Upper lobe of right lung (tissue), 1 donor: ENCODE measurements at places on chromosomes 1 and 21. TPM values are rescaled to one million over a fixed set of nuclear protein-coding genes. Genes with fewer than 3 reads are reported as not detected.

Gene KCNE1
- 13.6 TPM for total RNA-seq

Gene SPRR2A
- total RNA-seq = not detected

Gene RPS6KC1
- total RNA-seq = 15.1 TPM

Gene C4BPA
- 175 TPM for total RNA-seq

Gene CALML6
- 0.90 TPM for total RNA-seq

Gene DENND2D
- 78.2 TPM for total RNA-seq

Gene NPHS2
- not detected for total RNA-seq

Gene KPRP
- total RNA-seq = not detected

Gene CELA2A
- total RNA-seq = not detected

DNA sequence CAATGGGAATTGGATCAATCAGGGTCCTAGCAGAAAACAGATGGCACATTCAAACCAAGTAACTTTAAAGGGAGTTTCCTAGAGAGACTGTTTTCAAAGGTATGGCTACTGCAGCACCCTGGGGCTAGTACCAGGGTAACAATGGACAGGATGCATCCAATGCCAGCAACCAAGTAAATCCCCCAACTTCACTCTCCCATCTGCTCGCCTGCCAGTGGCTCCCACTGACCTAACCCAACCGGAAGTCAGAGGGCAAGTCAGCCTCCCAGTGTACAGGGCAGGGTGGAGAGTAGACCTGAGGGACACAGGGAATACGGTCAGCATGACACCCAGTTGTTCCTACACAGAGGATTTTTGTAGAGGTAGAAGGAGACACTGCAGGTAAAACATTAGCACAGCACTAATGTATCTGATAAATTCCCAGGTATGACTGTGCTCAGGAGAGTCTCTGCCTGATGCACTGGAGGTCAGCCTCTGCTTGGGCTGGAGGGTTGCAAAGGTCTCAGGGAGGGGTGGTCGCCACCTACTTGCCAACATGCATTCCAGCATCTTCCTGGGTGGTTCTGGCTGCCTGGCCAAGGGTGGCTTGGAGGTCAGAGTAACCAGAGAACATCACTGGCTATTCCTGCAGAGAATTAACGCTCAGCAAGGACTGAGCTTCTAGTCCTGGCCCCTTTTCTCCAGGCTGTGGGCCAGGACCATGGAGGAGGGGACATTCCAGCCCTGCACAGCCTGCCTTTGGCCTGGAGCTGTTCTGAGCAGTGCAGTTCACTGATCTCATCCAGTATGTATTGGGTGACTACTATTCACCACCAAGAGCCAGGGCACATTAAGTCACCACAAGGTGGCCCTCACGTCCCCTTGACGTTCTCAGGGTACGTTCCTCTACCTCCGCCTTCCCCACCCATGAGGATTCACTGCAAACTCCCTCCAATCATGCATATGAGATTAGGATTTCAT lies 5.1 kb upstream of the GJA4 start:
- DNase-seq = no peak

GRCh38 chr1:14742181-14742980 lies 143.9 kb downstream of the KAZN start:
- DNase-seq = no peak

- no peak for DNase-seq
Observed at GRCh38 chr21:38995731-38996130, 187.5 kb downstream of the PSMG1 start.

- no peak for DNase-seq
Observed at GRCh38 chr1:204443871-204444581, 32.4 kb upstream of the PPP1R15B start.

DNA sequence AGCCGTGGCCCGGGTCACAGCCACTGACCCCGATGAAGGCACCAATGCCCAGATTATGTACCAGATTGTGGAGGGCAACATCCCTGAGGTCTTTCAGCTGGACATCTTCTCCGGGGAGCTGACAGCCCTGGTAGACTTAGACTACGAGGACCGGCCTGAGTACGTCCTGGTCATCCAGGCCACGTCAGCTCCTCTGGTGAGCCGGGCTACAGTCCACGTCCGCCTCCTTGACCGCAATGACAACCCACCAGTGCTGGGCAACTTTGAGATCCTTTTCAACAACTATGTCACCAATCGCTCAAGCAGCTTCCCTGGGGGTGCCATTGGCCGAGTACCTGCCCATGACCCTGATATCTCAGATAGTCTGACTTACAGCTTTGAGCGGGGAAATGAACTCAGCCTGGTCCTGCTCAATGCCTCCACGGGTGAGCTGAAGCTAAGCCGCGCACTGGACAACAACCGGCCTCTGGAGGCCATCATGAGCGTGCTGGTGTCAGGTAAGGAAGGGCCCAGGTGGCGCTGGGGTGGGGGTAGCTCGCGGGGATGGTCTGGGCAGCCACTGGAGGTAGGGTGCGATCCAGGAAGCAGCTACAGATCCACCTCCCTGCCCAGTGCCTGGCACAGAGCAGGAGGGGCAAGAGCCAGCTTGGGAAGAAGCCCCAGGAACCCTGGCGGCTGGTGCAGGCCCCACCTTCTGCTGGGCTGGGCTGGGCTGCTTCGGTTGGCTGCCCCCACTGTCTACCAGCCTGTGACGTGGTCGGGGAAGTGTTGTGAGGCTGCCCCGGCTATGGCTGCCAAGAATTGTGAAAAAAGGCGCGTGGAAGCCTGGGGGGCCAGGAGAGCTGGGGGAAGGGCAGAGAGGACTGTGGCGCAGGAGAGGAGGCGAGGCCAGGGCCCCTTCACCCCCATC lies 3.8 kb downstream of the CELSR2 start:
- peak; percentile 57 for DNase-seq

GRCh38 chr1:27632387-27633297 lies 2.3 kb downstream of the FGR start:
- no peak for DNase-seq

- no peak for DNase-seq
Observed at GRCh38 chr21:35529171-35529863, 480.2 kb upstream of the RUNX1 start.

- DNase-seq = no peak
Observed at GRCh38 chr1:240058049-240058448, 33.6 kb upstream of the FMN2 start.

- no peak for DNase-seq
Observed at GRCh38 chr1:96515925-96516324, 205.7 kb upstream of the PTBP2 start.

DNA sequence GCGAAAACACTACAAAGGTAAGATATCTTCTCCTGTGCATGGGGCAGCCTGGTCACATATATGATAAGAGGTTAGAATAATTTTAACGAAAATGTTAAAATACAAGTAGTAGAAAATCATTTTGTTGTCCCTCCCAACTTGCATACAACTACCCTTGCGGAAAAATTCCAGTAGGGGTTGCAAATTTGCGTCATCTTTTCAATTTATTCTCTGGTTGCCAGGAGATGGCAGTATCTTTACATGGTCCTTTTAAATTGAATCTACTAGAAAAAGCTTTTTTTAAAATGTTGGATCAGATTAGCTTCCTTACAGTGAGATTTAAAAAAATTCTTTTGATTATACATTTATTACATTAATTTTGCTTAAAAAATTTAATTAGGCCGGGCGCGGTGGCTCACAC lies 10.9 kb downstream of the S100PBP start:
- no peak for DNase-seq

- DNase-seq = no peak
Observed at GRCh38 chr1:91684481-91685196, 184.0 kb downstream of the CDC7 start.

GRCh38 chr1:229989591-229990248 lies 77.3 kb upstream of the GALNT2 start:
- DNase-seq = no peak

DNA sequence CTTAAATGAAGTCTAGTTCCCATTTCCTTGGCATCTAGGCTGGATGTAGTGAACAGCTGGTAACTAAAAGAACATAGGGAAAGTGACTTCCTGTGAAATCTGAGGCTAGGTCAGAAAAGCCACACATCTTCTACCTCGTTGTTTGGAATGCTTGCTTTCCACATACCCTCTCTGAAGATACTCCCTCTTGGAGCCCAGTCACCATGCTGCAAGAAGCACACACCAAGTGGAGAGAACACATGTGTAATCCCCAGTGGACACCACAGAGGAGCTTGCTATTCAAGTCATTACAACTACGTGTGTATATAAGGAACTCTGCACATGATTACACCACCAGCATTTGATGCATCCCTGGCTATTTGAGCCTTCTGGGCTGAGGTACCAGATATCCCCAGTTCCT lies 125.9 kb downstream of the RGS21 start:
- DNase-seq = no peak

- DNase-seq = peak; percentile 98
Observed at GRCh38 chr1:39954870-39955546, at the start of gene MFSD2A. TSS of gene MFSD2A (plus strand) at chr1:39955145. CDS start at chr1:39955293, 148 bp downstream.

DNA sequence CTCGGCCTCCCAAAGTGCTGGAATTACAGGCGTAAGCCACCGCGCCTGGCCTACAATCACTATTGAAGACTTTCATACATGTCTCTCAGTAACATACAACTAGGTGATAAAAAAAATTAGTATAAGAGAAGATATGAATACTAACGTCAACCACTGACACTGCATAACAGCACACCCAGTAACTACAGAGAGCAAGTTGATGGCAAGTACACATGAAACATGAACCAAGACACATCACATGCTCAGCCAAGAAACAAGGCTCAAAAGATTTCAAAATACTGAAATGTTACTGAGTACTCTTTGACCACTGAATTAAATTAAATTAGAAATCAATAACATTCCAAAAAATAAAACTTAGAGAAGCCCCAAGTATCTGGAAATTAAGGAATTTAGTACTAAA lies 168.1 kb downstream of the SLC45A1 start:
- DNase-seq = no peak

GRCh38 chr1:19405195-19405760 lies 80.1 kb downstream of the CAPZB start:
- no peak for DNase-seq

DNA sequence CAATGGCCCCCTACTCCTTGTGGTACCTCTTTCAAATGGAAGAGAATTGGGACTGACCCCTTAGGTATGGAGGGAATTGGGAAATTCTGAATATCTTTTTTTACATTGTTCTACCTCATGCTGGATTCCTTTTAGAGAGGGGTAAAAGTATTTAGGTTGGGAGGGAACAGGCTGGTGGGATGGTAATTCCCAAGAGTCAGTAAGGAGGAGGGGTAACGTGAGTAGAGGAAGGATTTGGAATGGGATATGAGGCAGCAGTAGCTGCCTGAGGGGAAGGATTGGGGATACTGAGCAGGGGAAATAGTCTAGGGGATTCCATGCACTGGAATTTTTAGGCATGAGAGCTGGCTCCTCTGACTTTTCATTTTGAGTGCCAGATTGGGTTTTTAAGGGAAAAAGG lies 3.8 kb upstream of the AADACL3 start:
- no peak for DNase-seq

- no peak for DNase-seq
Observed at GRCh38 chr1:224169718-224170270, 13.2 kb upstream of the DEGS1 start.

DNA sequence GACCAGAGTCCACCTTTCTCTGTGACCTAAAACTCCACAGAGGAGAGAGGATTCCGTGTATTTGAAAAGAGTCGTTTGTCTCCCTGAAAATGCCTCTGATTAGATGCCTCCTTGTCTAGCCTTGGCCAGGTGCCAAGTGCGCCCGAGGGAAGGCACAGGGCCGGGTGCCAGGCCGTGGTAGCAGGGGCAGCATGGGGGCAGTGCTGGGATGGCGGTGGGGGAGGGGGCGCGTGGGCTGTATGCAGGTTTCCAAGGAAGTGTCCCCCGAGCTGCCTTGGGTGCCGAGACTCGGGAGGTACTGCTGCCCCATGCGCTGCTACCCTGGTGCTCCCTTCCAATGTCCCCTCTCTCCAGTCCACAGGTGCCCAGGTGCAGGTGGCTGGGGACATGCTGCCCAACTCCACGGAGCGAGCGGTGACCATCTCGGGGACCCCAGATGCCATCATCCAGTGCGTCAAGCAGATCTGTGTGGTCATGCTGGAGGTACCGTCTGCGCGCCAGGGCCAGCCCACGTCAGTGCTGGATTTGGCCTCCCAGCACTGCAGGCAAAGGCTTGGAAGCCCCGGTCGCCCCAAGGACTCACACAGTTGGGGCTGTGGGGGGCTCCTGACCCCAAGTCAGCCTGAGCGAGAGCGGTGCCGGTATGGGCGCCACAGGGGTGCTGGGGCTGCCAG lies 70.9 kb upstream of the COL6A1 start:
- no peak for DNase-seq

DNA sequence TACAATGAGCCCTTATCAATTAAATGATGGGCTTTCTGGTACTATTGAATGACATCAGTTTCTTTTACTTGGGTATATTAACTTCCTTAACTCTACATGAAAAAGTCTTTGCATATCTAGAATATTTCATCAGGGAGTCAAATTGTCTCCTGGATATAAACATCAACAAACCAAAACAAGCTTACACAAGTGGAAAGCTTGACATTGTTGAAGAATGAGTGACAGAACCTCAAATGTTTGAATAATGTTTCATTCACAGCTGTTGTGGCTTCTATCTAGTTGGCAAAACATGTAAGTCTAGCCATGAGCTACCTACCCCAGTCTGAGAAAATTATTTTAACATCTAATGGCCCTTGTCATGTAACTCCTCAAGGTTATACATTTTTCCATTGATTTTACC lies 604.8 kb upstream of the ADAMTS5 start:
- DNase-seq = no peak

DNA sequence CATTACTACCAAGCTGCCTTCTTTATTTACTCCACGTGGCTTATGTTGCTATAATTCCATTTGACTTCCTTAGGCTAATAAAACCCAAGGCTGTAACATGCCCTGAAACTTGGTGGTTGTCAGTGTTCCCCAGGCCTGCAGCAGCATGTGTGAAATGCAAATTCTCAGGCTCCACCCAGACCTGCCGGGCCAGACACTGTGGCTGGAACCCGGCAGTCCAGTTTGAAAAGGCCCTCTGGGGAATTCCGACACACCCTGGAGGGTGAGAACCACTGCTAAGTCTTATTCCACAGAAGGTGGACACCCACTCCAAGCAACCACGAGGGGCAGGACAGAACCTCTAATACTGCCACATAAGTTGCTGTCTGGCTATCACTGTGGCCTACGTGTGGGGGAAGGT lies 41.4 kb downstream of the URB1 start:
- DNase-seq = no peak

- no peak for DNase-seq
Observed at GRCh38 chr1:64946916-64947315, 19.4 kb downstream of the JAK1 start.

DNA sequence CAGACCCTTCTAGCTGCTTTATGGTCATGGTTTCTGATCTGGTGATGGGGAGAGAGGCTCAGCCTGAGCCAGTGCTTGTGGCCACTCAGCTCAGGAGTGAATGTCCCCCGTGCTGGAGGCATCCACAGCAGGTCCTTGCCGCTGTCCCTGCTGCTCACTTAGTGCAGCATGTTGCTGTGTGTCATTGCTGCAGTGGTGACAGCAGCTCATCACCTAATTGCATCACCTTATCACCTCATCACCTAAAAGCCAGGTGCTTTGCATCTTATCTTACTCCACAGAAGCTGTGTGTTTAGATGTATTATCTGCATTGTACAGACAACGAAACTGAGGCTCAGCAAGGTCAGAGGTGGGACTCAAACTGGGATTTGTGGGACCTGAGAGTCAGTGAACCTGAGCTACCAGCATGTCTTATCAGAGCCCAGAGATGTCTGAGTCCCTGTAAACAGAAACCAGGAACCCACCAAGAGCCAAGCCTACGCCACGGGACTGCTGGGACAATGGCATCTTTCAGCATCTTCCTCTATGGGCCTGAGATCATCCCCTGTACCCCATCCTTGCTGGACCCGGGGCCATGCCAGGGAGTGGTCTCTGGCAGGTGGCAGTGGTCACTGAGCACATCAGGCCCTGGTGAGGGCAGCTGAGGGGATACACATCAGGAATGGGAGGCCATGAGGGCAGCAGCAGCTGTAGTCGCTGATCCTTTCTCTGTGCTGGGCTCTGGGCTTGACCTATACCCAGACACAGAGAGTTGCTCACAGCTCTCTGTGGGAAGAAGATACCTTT lies 6.5 kb downstream of the PODN start:
- DNase-seq = no peak
